ENCODE measurements at places on chromosomes 1 and 21.
A peak's percentile ranks its signal among the peaks of the same experiment; 100 is the strongest.

DNA sequence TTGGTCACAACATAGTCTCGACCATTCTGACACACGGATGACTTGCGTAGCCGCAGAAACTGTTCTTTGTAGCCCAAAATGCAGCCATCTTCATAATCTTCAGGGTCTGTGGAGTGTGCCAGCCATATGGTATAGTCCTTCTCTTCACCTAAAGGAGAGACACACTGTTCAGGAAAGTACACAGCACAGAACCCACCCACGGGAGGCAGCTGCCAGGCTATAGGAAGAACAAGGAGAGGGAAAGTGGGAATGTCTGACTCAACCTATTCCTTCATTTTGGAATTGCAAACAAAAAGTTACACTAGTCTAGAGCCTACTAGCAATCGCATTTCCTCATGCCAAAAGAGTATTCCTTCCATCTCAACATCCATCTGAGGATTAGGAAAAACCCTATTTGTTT, 16.2 kb upstream of the MYBPHL start:
- DNase-seq, result no peak

- no peak for DNase-seq
Observed at GRCh38 chr1:42170779-42171621, 6.5 kb upstream of the GUCA2A start.

GRCh38 chr1:24769656-24770651, 24.7 kb downstream of the CLIC4 start:
- DNase-seq, result no peak

GRCh38 chr1:215475796-215476481, 91.2 kb upstream of the KCTD3 start:
- DNase-seq, result no peak

DNA sequence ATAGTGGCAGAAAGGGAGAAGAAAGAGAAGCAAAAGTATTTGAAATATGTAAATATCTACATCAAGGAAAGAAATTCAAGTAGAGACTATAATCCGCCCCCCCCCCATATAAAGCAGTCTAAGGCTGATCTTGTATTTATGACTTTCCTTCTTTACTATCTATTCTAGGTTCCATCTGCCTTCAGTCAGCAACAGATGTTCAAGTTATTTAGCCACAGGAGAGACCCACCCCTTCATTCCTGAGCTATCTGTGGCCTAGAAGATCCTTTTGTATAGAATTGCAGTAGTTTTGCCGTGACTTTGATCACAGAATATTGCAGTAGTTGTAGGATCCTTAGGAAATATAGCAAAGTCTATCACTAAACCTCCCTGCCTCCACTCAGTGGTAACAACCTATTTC, 10.7 kb upstream of the BSDC1 start:
- no peak for DNase-seq

GRCh38 chr21:45309069-45309986, 21.6 kb upstream of the POFUT2 start:
- DNase-seq, result peak; percentile 52

DNA sequence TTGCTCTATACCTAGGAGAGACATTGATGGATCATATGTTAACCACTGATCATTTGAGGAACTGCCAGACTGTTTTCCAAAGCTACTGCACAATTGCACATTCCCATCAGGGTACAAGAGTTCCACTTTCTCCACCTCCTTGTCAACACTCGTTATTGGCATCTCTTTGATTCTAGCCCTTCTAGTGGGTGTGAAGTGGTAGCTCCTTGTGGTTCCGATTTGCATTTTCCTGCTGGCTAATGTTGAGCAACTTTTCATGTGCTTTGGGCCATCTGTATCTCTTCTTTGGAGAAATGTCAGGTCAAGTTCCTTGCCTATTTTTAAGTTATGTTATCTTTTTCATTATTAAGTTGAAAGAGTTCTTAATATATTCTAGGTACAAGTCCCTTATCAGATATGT, 90.1 kb downstream of the DMRTB1 start:
- DNase-seq, result no peak

GRCh38 chr1:245512181-245512888, 357.6 kb downstream of the KIF26B start:
- no peak for DNase-seq

- DNase-seq, result no peak
Observed at GRCh38 chr1:96481409-96481808, 240.2 kb upstream of the PTBP2 start.

GRCh38 chr1:34705077-34705476, 49.8 kb upstream of the GJB5 start:
- DNase-seq, result no peak

DNA sequence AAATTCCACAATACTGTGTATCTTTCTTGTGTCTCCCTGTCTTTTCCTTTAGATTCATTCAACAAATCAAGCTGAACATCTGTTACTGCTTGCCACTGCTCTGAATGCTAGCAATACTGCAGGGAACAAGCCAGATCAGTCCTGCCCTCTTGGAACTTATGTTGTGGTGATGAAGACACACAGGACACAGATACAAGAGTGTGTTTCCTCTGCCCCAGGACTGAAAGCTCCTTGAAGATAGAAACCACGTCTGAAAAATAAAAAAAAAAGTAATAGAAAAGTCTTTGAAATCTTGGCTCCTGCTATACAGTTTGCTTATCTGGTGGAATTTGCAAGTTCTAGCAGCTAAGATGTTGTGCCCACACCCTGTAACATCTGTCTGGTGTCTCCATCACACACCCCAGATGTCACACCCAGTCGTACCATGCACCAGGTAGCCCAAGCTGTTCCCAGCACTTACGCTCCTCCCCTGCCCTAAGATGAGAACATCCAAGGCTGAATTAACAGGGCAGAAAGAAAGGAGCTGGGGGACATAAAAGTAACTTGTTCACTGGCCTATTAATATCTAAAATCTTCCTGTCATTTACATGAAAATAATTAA, 80.2 kb upstream of the GALNT2 start:
- no peak for DNase-seq

- DNase-seq, result no peak
Observed at GRCh38 chr1:165853528-165854075, 26.2 kb downstream of the UCK2 start.

- DNase-seq, result no peak
Observed at GRCh38 chr1:46246548-46247435, 771 bp upstream of the RAD54L start.

DNA sequence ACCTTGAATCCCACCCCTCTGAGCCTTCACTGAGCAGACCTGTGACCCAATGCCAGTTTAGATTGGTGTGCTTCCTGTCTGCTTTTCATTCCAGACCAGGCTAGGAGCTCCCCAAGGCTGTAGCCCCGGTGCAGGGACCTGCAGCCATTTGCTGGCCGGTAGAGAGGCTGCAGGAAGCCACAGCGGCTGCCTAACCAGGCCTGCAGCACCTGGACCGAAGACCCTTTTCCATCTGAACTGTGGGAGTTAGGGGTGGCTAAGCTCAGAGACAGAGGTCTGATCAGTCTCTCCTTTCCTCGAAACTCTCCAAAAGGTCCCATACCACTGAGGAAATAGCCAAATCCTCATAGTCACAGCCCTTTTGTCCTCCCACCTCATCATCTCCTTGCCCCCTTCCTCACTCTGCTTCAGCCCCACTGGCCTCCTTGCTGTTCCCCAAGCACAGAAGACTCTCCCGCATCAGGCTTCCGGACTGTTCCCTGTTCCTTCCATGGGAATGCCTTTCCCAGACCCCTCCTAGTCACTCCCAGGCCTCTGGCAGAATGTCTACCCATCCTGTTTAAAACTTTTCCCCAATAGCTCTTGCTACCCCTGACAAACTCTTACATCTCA, 674 bp upstream of the TTC4 start:
- no peak for DNase-seq
